Fibroblast of skin of scalp (primary cell): ENCODE measurements at places on chromosomes 1 and 21.

DNA sequence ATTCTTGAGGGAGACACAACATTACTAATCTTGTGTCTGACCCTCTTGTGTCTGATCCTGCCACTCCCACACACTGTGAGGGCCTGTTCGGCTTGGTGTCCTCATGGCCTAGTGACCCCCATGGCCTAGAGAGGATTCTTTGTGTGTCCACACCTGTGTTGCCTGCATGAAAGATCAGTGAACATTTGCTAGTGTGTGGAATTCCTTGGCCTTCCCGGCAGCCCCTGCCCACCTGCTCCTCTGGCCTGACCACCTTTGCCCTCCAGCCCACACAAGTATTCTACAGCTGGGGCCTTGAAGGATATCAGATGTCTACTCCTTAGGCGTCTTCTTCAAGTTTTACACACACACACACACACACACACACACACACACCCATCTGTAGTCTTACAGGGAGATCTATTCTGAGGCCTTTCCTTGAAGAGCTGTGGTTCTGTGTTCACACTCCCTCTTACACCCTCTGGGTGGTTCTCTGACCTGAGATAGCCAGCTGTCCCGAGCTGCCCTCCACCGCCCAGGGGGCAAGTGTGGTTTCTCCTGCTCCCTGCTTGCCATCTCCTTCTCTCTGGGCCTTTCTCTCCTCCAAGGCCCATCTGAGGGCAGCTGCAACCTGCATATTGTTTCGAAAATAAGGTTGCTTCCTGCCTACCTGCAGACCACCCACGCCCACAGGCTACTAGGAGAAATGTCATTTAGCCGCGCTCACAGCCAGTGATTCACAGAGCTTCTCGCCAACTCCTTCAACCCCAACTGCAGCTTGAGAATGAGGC, 45.4 kb downstream of the CD247 start:
- DNase-seq, result no peak

GRCh38 chr1:23174426-23175110, 5.9 kb upstream of the LUZP1 start:
- no peak for DNase-seq

DNA sequence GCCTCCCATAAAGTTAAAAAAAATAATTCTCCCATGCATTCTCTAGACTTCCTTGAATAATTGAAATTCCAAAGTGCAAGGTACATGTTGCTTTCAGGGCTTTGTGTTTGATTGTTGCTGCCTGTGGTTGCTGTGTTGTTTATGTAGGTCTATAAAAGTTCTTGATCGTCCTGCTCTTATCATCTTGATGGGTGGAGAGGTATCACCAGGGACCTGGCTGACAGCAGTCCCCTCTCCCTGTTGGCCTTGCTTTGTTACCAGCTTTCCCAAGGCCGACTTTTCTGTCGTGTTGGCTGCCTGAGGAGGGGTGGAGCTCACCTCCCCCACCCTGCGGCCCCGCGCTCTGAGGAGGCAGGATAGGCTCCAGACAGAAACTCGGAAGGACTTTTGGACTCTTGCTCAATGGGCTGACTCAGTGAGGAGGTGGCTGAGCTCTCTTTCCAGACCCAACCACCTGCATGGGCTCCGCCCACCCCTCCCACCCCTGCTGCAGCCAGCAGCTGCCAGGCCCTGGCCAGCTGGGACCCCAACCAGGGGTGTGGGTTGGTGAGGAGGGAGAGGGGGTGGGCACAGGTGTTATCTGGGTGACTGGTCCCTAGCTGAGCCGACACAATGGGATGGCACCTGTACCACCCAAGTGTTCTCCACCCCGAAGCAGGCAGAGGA, 2.0 kb downstream of the INAVA start:
- no peak for DNase-seq

DNA sequence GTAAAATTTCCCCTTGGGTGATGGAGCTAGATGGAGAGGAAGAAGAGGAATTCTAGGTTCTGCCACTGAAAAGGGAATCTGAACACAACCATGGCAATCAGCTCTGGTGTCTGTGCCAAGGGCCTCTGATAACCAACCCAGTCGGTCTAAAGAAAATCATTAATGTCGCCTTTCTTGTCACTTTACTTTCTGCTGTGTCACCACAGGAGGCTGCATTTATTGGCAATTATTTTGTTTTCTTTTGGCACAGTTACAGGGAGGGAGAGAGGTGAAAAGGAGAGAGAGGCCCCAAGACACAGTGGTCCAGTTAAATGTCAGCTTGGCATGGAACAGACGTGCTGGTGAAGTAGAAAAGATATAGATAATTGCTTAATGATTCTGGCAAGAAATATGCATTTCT, 287.0 kb downstream of the ASTN1 start:
- DNase-seq, result no peak

DNA sequence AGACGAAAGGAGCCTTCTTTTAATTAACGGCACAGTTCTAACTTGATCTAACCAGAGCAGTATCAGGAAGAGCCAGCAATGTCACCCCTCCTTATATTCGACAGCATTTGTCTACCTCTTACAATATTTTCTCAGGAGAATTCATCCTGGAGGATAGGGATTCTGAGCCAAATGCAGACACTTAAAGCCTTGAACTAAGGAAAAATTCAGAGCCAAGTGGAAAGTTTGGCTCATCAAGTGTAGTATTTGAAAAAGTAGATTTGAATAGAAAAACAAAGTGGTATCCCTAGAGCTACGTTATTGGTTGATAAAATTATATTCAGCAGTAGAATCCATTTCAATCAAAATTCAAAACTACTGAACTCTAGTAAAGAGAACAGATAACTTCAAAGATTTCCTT, 732.0 kb upstream of the ADGRL2 start:
- DNase-seq, result no peak
